ENCODE measurements at places on chromosomes 4 and X. TPM values are rescaled to one million over a fixed set of nuclear protein-coding genes. Genes with fewer than 3 reads are reported as not detected.

The CT45A6 gene
- not detected for total RNA-seq

DNA sequence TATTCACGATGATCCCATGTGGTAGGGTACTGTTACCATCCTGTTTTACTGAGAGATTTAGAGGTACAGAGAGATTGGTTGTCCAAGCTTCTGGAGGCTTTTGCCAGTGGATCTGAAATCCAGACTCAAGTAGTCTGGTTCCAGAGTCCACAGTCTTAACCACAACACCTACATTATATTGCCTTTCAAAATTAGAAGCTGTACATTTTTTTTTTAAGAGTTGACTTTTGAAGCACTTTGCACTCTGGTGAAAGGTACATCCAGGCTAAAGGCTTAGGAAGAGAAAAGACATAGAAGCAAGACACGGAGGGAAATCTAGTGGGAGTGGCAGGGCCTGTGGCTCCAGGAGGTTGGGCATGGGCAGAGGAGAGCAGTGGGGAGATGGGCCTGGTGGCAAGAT is 122.1 kb downstream of the AFF1 start:
- DNase-seq, result no peak

DNA sequence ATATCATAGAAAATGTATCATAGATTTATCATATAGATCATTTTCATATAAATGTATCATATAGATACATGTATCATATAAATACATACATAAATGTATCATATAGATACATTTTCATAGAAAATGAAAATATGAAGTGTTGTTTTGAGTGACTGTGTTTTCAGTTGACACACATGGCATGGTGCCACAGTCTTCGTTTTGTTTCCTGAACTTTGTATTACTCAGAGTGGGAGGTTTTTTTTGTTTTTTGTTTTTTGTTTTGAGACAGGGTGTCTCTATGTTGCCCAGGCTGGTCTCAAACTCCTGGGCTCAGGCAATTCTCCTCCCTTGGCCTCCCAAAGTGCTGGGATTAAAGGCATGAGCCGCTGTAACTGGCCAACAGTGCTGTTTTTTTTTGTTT is 3.9 kb downstream of the RBM10 start:
- DNase-seq, result peak; percentile 76

DNA sequence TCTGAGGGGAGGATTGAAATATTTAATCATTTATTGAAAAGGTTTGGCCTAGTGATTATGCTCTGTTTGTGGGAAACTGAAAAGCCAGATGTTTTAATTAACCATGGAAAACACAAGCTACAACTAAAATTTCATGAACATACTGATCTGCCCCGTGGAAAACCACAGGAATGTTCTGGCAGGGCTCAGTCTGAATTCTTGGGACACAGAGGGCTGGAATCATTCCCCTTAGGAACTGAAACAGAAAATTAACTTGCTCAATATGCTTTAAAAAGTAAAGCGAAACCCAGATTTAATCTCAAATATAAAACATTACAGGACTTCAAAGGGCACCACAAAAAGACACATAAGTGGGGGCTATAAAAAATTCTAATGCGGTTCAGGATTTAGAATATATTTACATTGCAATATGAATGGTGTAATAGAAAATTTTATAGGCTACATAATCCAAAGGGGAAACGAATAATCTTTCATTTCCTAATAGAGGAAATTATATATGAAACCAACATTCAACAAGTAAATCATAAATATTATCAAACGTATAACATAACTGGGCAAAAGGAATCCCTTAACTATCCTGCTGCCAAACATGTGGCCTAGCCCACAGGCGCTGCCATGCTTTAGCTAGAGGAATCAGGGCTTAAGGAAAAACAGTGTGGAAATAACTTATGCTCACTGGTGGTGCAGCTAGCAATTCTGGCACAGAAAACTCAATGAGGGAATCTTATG is 70.9 kb downstream of the APBB2 start:
- peak; percentile 54 for DNase-seq

DNA sequence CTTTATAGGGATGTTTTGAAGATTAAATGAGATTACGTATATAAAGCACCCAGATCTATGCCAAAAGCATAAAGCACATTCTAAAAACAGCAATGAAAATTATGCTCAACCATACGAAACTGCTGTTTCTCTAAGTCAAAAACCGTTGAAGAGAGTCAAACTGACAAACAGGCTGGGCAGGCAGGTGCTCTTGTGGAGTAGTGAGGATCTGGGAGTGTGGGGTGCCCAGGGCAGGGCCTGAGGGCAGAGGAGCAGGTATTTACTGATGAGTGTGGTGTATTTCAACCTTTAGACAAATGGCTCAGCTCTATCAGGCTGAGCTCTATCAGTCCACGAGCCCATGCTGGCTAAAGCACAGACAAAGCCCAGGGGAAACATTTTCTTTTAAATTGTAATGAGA is 40.4 kb downstream of the RELL1 start:
- DNase-seq, result no peak

DNA sequence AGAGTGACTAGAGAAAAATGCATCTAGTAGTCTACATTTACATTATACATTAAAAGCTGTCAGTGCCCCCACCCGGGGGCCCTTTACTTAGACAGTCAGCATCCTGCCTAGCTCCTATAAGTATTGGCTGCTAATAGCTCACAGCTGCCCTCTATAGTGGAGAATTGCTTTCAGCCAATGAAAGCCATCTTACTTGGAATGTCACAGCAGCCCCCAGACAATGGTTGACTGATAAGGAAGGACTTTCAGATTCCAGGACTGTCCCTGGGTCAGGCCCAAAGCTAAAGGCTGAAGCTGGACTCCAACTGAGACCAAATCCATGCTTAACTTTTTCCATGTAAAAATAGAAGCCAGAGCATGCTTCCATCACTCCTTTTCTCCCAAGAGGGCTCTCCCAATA is 196.9 kb downstream of the ANKRD50 start:
- no peak for DNase-seq

GRCh38 chr4:182102576-182102975 is 140.6 kb upstream of the TENM3 start:
- DNase-seq, result no peak

DNA sequence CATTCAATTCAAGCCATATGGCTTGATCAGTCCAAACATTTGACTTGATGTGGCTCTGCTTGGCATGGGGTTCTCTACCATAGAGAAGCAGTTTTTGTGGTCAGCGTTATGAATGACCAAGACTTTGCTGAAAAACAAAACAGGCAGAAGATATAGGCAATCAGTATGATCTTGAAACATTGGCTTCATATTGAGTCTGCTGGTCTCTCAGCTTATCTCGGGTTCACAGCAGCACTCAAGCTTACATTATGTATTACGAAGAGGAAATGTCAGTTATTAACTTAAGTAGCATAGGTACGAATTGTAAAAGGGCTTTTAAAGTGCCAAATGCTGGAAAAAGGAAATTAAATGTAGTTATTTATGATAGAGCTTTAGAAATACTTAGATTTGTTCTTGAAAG is 99.0 kb downstream of the AFF2 start:
- no peak for DNase-seq

GRCh38 chr4:12612876-12613275 is 871.3 kb downstream of the RAB28 start:
- no peak for DNase-seq

- DNase-seq, result no peak
Measured at GRCh38 chr4:163693211-163693610, 198.7 kb downstream of the TMA16 start.
